ENCODE measurements at places on chromosomes 3 and 15. TPM values are rescaled to one million over a fixed set of nuclear protein-coding genes. Genes with fewer than 3 reads are reported as not detected.

GRCh38 chr3:183583331-183584245 is 28.1 kb upstream of the KLHL6 start:
- DNase-seq = no peak
- no peaks in the 10 kb centered on the region for H3K4me1 ChIP-seq
- no peaks in the 10 kb centered on the region for H3K36me3 ChIP-seq
- peak overlapping the region; percentile 62 for H3K27ac ChIP-seq
- no peak overlapping the region for H3K4me3 ChIP-seq

DNA sequence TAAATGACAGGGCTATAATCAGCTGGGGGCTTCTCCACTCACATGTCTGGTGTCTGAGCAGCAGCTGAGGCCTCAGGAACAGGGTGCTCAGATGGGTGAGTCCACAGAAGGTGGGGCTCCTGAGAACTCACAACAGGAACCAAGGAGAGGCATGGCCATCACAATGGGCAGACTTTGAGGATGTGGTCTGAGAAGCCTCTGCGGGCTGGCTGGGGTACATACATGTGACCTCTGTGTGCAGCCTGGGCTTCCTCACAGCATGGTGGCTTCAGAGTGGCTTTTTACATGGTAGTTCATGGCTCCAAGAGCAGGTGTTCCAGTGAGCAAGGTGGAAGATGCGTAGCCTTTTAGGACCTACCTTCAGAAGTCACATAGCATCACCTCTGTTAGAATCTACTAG is 58.8 kb downstream of the TRPC1 start:
- DNase-seq = no peak
- H3K27ac ChIP-seq = no peak overlapping the region
- H3K4me3 ChIP-seq = no peak overlapping the region
- no peaks in the 10 kb centered on the region for H3K4me1 ChIP-seq
- H3K36me3 ChIP-seq = peaks cover 19% of the 10 kb centered on the region
- no peaks in the 10 kb centered on the region for H3K27me3 ChIP-seq

Gene CPOX
- total RNA-seq = 9.1 TPM

DNA sequence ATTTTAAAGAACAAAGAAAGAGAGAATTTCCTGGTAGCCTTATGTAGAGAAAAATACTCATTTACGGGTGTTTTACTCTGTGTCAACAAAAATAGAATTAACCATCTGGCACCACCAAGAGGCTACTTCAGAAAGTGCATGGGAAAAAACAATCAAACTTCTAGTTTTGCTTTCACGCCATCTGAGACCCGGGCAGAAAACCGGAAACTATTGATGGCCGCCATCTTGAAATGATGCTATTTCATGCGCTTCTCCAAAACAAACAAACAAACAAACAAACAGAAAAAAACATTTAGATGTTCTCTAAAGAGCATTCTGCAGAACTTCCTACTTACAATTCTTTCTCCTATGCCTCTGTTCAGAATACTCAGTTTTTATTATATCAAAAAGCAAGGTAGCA is 49.4 kb upstream of the SYNPR start:
- H3K36me3 ChIP-seq = no peaks in the 10 kb centered on the region
- H3K4me1 ChIP-seq = no peaks in the 10 kb centered on the region
- no peak overlapping the region for H3K27ac ChIP-seq
- no peak for DNase-seq

DNA sequence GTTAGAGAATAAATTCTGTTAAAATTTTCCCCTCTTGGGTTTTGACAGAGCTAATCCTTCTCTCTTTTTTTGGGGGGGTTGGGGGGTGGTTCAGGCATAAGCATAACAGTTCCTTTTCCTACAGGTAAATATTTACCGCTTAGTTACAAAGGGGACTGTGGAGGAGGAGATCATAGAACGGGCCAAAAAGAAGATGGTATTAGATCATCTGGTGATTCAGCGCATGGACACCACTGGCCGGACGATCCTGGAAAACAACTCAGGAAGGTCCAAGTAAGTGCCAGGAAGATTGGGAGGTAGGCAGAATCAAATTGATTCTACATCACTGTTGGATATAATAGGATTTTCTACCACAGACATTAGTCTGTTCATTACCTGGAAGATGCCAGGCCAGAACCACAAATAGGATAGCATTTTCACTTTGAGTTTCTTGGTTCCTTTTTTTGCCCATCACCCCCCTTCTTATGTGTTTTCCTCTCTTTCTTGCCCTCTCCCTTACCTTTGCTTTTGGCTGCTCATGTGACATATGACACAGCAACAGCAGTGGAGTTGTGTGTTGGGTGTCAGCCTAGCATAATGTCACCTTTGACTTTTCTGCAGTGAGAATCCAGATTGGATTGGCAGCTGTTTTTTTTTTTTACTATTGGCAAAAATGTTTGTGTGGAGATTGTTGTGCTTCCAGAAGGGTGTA is 79.0 kb downstream of the CHD2 start:
- no peak for DNase-seq
- no peak overlapping the region for H3K27ac ChIP-seq
- no peak overlapping the region for H3K4me3 ChIP-seq
- no peaks in the 10 kb centered on the region for H3K27me3 ChIP-seq
- peaks cover 82% of the 10 kb centered on the region for H3K36me3 ChIP-seq

DNA sequence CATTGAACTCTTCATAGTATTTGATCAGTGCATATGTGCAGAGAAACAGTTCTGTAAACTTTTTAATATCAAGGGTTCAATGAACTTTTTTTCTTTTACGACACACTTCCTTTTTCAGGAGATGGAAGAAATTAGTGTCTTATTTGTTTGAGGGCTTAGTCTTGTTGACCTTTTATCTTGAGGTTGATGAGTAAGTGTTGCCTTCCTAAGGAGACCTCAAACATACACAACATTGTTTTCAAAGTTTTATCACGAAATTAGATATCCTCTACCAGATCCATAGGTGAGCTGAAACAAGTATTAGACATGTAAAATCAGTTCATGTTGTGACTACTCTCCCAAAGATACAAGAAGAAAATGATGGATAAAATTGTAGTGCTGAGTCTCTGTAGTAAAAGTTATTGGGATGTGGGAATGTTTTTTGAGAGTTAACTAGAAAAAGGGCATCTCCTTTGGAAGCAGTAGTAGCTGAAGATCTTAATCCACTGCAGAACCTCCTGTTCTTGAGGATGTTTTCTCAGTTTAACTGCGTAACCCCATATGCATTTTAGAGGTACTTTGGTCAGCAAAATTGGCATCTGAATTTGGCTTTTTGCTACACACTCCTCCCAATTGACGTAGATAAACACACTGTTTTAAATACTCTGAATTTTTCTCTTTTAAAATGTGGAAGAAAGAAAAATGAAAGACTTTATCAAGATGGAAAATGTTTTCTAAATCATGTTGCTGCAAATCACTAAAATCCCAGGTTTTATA is 116.8 kb downstream of the GALK2 start:
- DNase-seq = no peak
- no peak overlapping the region for H3K4me3 ChIP-seq
- H3K27ac ChIP-seq = peak overlapping the region; percentile 20

GRCh38 chr3:10432156-10432845 is 73.1 kb downstream of the ATP2B2 start:
- no peak for DNase-seq
- H3K27me3 ChIP-seq = no peaks in the 10 kb centered on the region
- no peaks in the 10 kb centered on the region for H3K36me3 ChIP-seq
- no peak overlapping the region for H3K4me3 ChIP-seq
- H3K27ac ChIP-seq = no peak overlapping the region

GRCh38 chr15:82945326-82945725 is 7.2 kb downstream of the HOMER2 start:
- no peaks in the 10 kb centered on the region for H3K36me3 ChIP-seq
- DNase-seq = no peak
- H3K4me1 ChIP-seq = no peaks in the 10 kb centered on the region
- no peak overlapping the region for H3K27ac ChIP-seq

DNA sequence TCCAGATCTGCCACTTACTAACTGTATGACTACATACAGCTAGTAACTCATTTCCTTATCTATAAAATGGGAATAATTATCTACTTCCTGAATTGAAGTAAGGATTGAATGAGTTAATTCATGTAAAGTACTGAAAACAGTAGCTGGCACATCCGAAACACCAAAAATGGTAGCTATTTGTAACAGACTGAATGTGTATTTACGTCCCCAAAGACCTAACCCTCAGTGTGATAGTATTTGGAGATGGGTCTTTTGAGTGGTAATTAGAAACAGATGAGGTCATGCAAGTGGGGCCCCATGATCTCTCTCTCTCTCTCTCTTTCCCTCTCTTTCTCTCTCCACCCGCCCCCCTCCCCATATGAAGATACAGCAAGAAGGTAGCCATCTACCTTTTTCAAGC is 146.2 kb downstream of the PLCH1 start:
- H3K27ac ChIP-seq = no peak overlapping the region
- H3K4me1 ChIP-seq = no peaks in the 10 kb centered on the region
- H3K36me3 ChIP-seq = no peaks in the 10 kb centered on the region
- no peaks in the 10 kb centered on the region for H3K27me3 ChIP-seq
- no peak for DNase-seq

GRCh38 chr3:180657094-180657493 is 22.2 kb downstream of the CCDC39 start:
- DNase-seq = no peak
- H3K27me3 ChIP-seq = no peaks in the 10 kb centered on the region
- no peaks in the 10 kb centered on the region for H3K4me1 ChIP-seq

- no peak overlapping the region for H3K4me3 ChIP-seq
- H3K4me1 ChIP-seq = no peaks in the 10 kb centered on the region
- H3K27ac ChIP-seq = no peak overlapping the region
- no peaks in the 10 kb centered on the region for H3K27me3 ChIP-seq
These were observed 52.5 kb upstream of the OTOL1 start for GRCh38 chr3:161443921-161444693.

Gene PGBD4
- total RNA-seq = 2.0 TPM

Gene LOXL1
- 22.2 TPM for total RNA-seq

Gene FANCD2
- 2.0 TPM for total RNA-seq

DNA sequence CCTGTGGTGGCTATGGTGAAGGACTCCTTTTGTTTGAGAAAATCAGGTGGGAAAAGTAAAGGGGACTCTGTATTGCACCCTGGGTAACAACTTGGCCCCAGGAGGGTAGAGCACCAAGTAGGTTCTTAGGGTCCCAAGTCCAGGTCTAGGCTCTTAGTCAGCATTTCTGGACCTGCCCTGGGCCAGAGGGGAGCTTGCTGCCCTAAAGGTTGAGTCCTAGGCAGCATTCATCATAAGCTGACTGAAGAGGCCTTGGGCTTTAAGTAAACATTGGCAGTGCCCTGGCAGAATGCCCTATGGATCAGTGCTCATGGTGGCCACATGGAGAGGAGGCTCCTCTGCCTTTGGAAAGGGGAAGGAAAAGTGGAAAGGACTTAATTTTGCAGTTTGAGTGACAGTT is 268.5 kb upstream of the CTNNB1 start:
- no peak overlapping the region for H3K27ac ChIP-seq
- H3K4me3 ChIP-seq = no peak overlapping the region
- H3K27me3 ChIP-seq = no peaks in the 10 kb centered on the region

- no peaks in the 10 kb centered on the region for H3K27me3 ChIP-seq
- DNase-seq = no peak
- no peak overlapping the region for H3K4me3 ChIP-seq
- no peak overlapping the region for H3K27ac ChIP-seq
These were observed 186.3 kb downstream of the MCTP2 start for GRCh38 chr15:94417501-94418293.

Gene TLR9
- not detected for total RNA-seq

DNA sequence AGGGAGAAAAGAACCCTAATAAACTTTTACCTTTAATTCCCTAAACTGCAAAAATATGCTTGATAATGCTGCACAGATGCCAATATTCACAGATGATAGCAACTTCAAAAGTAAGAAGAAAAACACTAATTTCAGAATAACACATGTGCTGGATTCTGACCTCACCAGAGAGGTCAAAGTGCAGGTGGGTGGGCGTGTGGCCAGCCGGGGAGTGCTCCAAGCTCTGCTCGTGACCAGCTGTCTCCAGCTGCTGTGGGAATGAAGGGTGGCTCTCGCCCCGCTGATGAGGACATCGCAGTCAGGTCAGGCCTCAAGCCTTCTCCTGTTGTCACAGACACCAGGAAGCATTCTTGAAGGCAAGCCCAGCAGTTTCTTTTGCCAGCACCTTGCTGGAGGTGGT is 57.1 kb downstream of the ADAMTS17 start:
- H3K4me1 ChIP-seq = no peaks in the 10 kb centered on the region
- H3K27ac ChIP-seq = no peak overlapping the region
- H3K27me3 ChIP-seq = no peaks in the 10 kb centered on the region
- no peak overlapping the region for H3K4me3 ChIP-seq

Gene CPB1
- total RNA-seq = 0.41 TPM

DNA sequence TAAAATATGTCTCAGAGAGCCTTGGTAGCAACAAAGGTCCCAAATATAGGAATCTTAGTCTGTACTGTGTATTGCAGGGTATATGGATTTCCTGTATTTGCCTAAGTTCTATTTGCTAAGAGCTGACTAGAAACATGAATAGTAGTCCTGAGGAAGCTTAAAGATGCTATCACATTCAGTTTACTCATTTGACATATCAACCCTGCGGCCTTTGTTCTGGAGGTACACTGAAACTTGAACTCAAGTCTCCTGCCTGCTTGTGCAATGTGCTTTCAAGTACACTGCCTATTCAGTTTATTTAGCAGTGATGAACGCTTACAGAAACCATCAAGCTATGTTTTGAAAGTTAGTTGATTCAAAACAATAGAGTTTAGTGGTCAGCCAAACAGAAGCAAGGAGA is 21.1 kb downstream of the IL1RAP start:
- no peaks in the 10 kb centered on the region for H3K4me1 ChIP-seq
- no peaks in the 10 kb centered on the region for H3K27me3 ChIP-seq

GRCh38 chr15:40928821-40929659 is at the start of gene DLL4:
TSS of gene DLL4 (plus strand) at chr15:40929340. CDS start at chr15:40929669, 329 bp downstream.
- H3K36me3 ChIP-seq = no peaks in the 10 kb centered on the region
- H3K27ac ChIP-seq = peak within 1 kb of the TSS; percentile 62
- peak; percentile 67 for DNase-seq
- peaks cover 13% of the 10 kb centered on the region for H3K27me3 ChIP-seq

- no peak for DNase-seq
- no peaks in the 10 kb centered on the region for H3K4me1 ChIP-seq
- H3K27ac ChIP-seq = peak overlapping the region; percentile 27
- no peaks in the 10 kb centered on the region for H3K27me3 ChIP-seq
- peak overlapping the region; percentile 38 for H3K4me3 ChIP-seq
These were observed 210.2 kb downstream of the ADAMTS17 start for GRCh38 chr15:100131321-100132224.

- H3K27me3 ChIP-seq = no peaks in the 10 kb centered on the region
- no peaks in the 10 kb centered on the region for H3K36me3 ChIP-seq
- H3K27ac ChIP-seq = no peak overlapping the region
- no peak for DNase-seq
- H3K4me1 ChIP-seq = no peaks in the 10 kb centered on the region
These were observed 1142.1 kb upstream of the CADM2 start for GRCh38 chr3:83816653-83817052.

Gene SLITRK3
- 0.19 TPM for total RNA-seq

Gene SLC22A13
- total RNA-seq = not detected
